ENCODE measurements at places on chromosomes 2 and 18.
A peak's percentile ranks its signal among the peaks of the same experiment; 100 is the strongest.

- no peaks in the 10 kb centered on the region for H3K27me3 ChIP-seq
- no peak for DNase-seq
- H3K27ac ChIP-seq: no peak overlapping the region
- H3K4me1 ChIP-seq: no peaks in the 10 kb centered on the region
- H3K4me3 ChIP-seq: no peak overlapping the region
Observed at GRCh38 chr18:51137026-51137729, 60.3 kb downstream of the MEX3C start.

DNA sequence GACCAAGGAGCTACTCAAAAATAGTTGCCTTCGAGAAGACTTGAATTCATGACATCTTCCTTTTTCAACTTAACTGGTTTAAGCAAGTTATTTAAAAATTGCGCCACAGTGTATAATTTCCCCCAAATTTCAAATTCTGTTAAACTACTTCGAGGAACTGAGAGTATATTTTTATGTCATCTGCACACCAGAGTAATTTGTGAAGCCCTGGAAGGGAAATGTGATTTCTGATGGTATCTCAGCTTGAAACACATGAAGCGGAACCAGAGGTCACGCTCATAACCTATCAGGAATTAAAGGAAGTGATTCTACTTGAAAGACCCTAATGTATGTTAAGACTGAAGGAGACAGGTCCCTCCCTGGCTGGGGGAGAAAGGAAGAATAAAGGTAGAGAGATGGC, 33.9 kb upstream of the DARS1 start:
- H3K27me3 ChIP-seq: no peaks in the 10 kb centered on the region
- no peak overlapping the region for H3K4me3 ChIP-seq
- H3K4me1 ChIP-seq: peaks cover 11% of the 10 kb centered on the region
- H3K36me3 ChIP-seq: peaks cover 2% of the 10 kb centered on the region
- no peak for DNase-seq
- no peak overlapping the region for H3K27ac ChIP-seq

DNA sequence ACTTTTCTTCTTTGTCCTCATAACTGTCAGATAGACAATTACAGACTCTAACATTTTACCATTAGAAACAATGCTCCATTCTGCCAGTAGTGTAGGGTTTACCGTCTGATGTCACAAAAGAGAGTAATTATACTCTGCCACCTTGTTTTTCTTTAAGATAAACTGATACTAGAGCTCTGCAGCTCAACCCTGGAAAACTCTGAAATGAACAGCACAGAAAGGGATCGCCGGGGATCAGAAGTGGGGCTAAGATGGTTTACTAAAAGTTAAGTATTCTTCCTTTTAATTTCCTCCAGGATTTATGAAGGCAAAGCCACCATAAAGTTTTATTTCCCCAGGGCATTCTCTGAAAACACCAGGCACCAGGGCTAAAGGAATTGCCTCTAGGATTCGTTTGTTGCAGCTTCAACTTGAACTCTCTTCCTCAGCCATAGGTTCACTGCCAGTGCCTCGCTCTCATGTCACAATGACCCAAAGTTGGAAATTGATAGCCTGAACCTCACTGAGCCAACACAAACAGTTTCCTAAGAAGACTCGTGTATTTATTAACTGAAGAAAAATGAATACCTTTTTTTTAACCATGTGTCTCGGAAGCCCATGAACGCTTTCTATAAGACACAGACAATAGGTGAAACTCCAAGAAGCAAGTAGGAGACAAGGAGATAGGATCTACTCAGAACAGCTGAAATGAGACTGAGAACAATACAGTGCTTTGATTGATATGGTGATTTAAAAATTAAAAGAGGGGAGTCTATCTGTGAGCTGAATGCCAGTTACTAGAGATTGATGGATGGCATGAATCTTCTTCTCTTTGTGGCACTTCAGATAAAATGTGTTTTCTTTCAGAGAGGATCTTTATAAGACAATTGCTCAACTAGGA, 121.5 kb upstream of the SPATS2L start:
- H3K36me3 ChIP-seq: no peaks in the 10 kb centered on the region
- no peak overlapping the region for H3K4me3 ChIP-seq
- DNase-seq: no peak
- peaks cover 34% of the 10 kb centered on the region for H3K27me3 ChIP-seq

- H3K36me3 ChIP-seq: no peaks in the 10 kb centered on the region
- no peak overlapping the region for H3K4me3 ChIP-seq
- no peak for DNase-seq
- no peak overlapping the region for H3K27ac ChIP-seq
Observed at GRCh38 chr2:124482551-124482950, 457.5 kb downstream of the CNTNAP5 start.

DNA sequence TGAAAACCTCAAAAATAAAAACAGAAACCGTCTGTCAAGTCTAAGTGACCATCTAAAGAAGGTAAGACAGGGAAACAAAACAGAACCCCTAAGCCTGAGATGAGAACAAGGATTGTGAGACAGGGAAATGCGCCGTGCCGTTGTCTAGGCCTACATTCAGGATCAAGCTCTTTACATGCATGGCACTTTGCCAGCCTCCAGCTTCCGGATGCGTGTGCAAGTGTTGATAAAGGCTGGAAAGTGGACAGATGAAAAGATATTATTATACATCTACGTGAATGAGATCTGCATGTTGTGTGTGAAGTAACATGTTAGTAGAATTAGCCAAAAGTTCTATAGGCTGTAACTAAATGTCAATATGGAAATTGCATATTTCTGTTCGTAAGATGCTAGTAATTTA, 28.6 kb upstream of the TMEM87B start:
- H3K4me3 ChIP-seq: no peak overlapping the region
- no peaks in the 10 kb centered on the region for H3K4me1 ChIP-seq

- peaks cover 10% of the 10 kb centered on the region for H3K27me3 ChIP-seq
- no peak overlapping the region for H3K27ac ChIP-seq
- H3K4me1 ChIP-seq: no peaks in the 10 kb centered on the region
- no peak for DNase-seq
- peaks cover 5% of the 10 kb centered on the region for H3K36me3 ChIP-seq
Observed at GRCh38 chr2:160910681-160911080, 249.5 kb upstream of the TANK start.

DNA sequence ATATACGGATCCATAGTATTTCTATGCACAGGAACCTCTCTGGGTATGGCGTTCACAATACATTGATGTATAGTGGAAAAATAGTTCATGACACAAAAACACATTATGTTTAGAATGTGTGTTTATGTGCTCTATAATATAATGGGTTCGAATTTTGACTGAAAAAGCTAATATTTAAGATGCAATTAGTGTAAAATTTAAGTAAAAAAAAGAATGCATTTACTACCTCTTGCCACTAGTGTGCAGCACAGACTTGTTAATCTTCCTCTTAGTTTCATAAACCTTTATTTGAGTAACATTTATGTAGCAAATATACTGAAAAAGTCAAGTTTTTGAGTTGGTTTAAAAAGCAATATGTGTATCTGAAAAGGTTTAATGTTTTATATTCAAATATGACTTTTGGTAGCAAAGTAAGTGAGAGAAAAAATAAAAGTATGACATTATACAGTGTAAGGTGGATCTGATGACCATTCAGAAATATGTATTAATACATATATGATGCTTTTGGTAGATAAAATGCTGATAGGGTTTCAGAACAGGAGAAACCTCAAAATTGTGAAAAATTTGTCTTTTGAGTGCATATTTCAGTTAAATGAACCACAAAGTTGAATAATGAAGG, 49.4 kb downstream of the CCDC102B start:
- H3K4me1 ChIP-seq: no peaks in the 10 kb centered on the region
- DNase-seq: no peak
- no peak overlapping the region for H3K4me3 ChIP-seq
- H3K27me3 ChIP-seq: no peaks in the 10 kb centered on the region
- H3K36me3 ChIP-seq: no peaks in the 10 kb centered on the region
- no peak overlapping the region for H3K27ac ChIP-seq

GRCh38 chr2:121071034-121071504, 213.9 kb downstream of the TFCP2L1 start:
- H3K36me3 ChIP-seq: no peaks in the 10 kb centered on the region
- no peak overlapping the region for H3K27ac ChIP-seq
- H3K4me1 ChIP-seq: peaks cover 10% of the 10 kb centered on the region
- no peak for DNase-seq
- H3K27me3 ChIP-seq: peaks cover 15% of the 10 kb centered on the region

DNA sequence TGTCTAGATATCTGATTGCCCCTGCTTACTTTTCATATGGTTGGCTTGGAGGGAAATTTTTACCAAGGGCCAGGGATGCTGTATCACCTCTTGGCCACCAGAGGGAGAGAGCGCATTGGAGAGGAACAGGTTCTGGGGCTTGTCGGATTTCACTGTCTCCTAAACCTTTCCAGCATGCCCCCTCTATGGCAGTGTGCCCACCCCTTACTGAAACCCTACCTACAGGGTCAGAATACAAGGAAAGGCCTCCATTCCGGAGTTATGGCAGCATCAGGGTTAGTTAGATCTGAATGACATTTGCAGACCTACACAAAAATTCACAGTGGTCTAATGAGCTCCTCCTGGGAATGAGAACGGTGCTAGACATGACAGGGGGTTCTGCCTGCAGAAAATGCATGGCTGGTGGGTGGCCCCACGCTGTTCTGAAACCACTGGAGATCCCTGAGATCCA, 5.8 kb downstream of the SLC14A2 start:
- H3K27me3 ChIP-seq: peaks cover 32% of the 10 kb centered on the region
- no peak overlapping the region for H3K27ac ChIP-seq
- no peak for DNase-seq
- H3K4me3 ChIP-seq: no peak overlapping the region
- H3K4me1 ChIP-seq: peaks cover 11% of the 10 kb centered on the region

- H3K27ac ChIP-seq: no peak overlapping the region
- H3K4me1 ChIP-seq: peaks cover 4% of the 10 kb centered on the region
- no peaks in the 10 kb centered on the region for H3K36me3 ChIP-seq
- DNase-seq: no peak
- no peak overlapping the region for H3K4me3 ChIP-seq
Observed at GRCh38 chr2:120434492-120435308, 88.8 kb downstream of the INHBB start.

DNA sequence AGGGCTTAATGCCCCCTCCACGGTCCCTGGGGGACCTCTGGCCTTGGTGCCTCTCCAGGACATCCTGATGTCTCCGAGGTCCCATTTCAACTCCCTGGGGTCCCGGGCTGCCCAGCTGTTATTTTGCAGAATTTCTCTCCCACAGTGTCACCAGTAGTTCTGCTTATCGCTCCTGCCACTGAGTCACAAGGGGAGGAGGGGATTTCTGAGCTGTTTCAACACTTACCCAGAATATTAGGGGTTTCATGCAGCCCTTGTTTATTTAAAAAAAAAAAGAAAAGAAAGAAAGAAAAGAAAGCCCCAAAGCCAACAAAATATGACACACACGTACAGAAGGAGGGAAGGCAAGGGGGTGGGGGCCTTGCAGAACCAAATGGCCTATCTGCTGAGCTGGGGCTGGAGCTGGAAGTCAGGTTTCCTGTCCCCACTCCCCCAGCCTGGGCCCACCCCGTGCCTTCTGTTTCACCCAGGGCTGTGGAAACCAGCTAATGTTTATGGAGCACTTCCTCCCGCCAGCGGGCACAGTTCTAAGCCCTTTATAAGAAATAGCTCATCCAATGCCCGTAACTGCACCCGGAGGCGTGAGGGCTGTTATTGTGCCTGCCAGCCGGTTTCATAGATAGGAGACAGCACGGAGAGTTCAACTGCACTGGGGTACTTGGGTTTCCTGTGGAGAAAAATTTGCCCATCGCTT, 8.4 kb upstream of the ARID5A start:
- no peaks in the 10 kb centered on the region for H3K36me3 ChIP-seq
- H3K4me3 ChIP-seq: peak overlapping the region; percentile 81
- peaks cover 41% of the 10 kb centered on the region for H3K4me1 ChIP-seq

- H3K27ac ChIP-seq: no peak overlapping the region
- DNase-seq: no peak
- no peaks in the 10 kb centered on the region for H3K27me3 ChIP-seq
- H3K4me1 ChIP-seq: no peaks in the 10 kb centered on the region
Observed at GRCh38 chr2:163572850-163573249, 163.0 kb downstream of the FIGN start.

DNA sequence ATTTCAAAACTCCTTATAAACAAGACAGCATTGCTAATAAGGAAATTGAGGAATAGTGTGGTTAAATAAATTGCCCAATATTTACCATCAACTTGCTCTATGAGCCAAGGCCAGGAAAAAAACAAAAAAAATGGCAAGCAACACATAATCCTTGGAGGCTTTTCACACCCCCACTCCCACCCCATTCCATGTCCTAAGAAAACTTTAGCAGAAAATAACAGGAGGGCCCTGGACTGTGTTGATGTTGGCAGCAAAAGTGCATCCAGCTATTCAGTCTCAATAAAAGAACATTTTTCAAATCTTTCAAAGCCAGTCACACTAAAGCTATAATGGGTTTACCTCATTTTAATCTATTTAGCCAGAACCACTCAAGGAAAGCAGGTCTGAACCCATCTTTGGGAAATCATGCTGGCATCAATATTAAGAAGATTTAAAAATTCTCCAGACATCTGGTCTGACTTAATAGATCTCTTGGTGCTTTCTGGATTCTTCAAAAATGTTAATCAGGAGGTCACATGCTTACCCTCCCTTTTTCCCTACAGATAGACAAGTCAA, 34.6 kb upstream of the STK17B start:
- peak overlapping the region; percentile 1 for H3K27ac ChIP-seq
- peaks cover 29% of the 10 kb centered on the region for H3K4me1 ChIP-seq

GRCh38 chr18:34977838-34978532, 63.2 kb upstream of the MAPRE2 start:
- no peaks in the 10 kb centered on the region for H3K36me3 ChIP-seq
- H3K4me3 ChIP-seq: peak overlapping the region; percentile 92
- H3K27me3 ChIP-seq: peaks cover 33% of the 10 kb centered on the region
- H3K4me1 ChIP-seq: peaks cover 23% of the 10 kb centered on the region
- DNase-seq: no peak

DNA sequence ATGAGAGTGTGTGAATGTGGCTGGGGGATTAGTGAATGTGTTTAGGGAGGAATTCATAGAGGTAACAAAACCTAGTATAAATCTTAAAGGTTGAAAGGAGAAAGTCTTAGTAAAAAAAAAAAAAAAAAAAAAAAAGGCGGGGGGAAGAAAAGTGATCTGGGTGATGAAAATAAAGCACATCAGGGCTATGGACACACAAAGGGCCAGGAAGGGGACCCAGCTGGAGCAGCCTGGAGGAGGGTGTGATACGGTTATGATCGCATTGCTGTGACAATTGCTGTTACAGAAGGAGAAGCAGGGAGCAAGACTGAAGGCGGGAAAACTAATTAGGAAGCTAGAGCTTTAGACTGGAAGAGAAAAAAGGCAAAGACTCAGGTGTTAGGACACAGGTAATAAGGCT, 85.4 kb downstream of the DLGAP1 start:
- H3K4me1 ChIP-seq: no peaks in the 10 kb centered on the region
- no peak overlapping the region for H3K27ac ChIP-seq
- DNase-seq: no peak
- no peaks in the 10 kb centered on the region for H3K36me3 ChIP-seq
- H3K27me3 ChIP-seq: no peaks in the 10 kb centered on the region
- no peak overlapping the region for H3K4me3 ChIP-seq

- H3K27ac ChIP-seq: peak overlapping the region; percentile 99
- no peaks in the 10 kb centered on the region for H3K36me3 ChIP-seq
- no peaks in the 10 kb centered on the region for H3K27me3 ChIP-seq
- peaks cover 52% of the 10 kb centered on the region for H3K4me1 ChIP-seq
Observed at GRCh38 chr2:37590119-37590571, 81.3 kb downstream of the CDC42EP3 start.
